ENCODE measurements at places on chromosomes 2 and 18.

GRCh38 chr2:162184821-162185450, 32.9 kb upstream of the GCG start:
- ATAC-seq = no peak

DNA sequence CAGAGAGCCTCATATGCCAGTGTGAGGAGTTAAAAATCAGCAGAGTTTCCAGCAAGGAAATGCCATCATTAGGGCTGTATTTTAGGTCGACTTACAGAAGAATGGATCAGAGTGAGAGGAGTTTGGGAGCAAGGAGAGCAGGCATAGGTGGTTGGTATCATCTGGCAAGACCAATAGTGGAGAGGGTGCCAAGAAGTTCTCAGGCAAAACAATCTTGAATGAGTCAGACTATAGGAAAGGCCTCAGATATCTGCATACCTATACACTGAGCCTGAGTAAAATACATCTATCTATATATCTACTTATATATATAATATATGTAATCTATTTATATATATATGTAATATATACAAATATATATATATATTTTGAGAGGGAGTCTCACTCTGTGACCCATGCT, 57.3 kb downstream of the TMEFF2 start:
- ATAC-seq = no peak

DNA sequence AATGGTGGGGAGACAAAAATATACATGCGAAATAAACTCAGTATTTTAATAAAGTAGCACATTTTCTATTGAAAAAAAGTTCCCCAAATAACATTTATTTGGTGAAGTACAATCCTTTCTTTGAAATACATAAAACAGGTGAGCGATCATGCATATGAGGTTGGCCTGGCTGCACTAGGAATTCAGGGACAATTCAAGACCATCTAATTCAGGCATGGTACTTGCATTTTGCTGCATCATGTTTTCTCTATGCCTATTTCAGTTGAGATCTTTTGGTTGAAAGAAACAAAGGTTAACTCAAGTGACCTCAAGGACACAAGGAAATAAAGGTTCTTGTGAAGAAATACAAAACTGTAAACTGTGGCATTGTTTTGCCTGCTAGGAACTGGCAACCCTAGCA, 19.8 kb upstream of the TAF4B start:
- ATAC-seq = no peak

DNA sequence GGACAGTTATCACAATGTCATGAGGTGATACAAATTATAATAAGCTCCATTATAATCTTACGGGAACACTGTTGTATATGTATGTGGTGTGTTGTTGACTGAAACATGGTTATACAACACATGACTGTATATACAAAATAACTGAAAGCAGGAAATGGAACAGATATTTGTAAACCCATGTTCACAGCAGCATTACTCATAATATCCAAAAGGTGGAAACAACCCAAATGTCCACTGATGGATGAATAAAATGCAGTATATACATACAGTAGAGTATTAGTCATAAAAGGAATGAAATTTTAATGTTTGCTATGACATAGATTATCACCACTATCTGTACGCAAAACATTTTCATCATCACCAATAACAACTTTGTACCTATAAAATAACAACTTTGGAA, 107.3 kb downstream of the USP34 start:
- no peak for ATAC-seq

GRCh38 chr2:54954705-54955357, 95.4 kb downstream of the RTN4 start:
- no peak for ATAC-seq

GRCh38 chr18:41949206-41949920, 5.7 kb upstream of the PIK3C3 start:
- ATAC-seq = no peak

GRCh38 chr2:96946625-96947024, 39.8 kb downstream of the FAM178B start:
- ATAC-seq = no peak
